Hypothalamus (tissue), 51 donors: ENCODE measurements at places on chromosomes 12 and 14.

GRCh38 chr14:32020882-32021281, 56.2 kb upstream of the ARHGAP5 start:
- DNase-seq: no peak

- no peak for DNase-seq
Measured at GRCh38 chr12:105600911-105601545, 270.5 kb downstream of the C12orf75 start.

DNA sequence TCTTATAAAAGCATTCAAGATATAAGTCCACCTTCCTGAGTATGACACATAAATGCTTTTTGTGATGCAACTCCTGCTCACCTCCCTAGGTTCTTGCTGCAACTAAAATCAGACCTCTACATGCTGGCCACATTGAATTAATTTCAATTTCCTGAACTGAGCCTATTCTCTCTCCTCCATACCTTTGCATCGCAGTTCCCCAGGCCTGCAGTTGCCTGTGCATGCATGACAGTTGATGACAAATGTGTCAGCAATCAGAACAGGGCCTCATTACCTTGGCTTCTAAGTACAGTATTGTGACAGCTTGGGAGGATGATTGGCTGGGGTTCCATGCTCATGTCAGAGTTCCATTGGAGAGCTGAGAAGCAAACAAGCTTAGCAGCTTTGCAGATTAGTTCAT, 3.9 kb upstream of the TM7SF3 start:
- DNase-seq: no peak

DNA sequence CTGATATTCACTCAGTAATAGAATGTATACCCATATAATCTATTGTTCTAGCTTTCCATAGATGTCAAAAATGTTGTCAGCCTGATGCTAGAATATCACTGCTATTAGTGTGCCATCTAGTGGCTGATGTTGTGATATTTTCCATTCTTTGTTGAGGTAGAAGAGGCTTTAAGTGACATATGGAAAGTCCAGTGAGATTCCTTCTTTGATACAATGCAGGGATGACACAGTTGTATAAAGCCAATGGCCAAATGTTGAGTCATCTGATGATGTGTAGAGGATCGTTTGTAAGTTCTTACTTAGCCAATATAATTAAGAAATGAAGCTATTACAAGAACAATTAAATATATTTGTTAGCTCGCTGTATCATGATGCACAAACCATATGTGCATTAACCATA, 58.1 kb upstream of the PCED1B start:
- no peak for DNase-seq

- DNase-seq: no peak
Measured at GRCh38 chr14:73759183-73759713, 45.1 kb upstream of the PNMA1 start.

DNA sequence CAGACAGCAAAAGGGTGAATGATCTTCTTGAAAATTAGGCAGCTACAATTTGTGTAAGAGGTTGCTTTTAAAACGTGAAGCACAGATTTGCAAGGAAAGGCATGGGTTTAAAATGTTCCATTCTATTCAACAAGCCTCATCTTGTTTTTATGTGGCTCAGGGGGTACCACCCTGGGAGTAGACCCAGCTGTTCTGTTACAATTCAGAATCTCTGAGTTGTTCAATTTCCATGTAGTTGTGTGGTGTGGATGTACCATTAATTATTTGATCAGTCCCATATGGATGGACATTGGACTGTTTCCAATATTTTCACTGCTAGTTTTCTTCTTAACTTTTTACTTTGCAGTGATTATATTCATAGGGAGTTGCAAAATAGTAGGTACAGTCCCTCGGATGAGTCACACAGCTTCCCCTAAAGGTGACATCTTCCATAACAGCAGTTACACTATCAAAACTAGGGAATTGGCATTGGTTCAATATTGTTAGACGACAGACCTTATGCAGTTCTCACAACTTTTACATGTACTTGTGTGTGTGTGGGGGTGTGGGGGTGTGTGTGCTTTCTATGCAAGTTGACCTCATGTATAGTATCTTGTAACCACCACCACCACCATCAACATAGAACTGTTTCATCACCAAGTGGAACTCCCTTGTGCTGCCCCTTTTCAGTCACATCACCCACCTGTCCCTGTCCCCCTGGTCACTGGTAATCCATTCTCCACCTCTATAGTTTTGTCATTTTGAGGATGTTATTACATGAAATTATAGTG, 59.0 kb upstream of the CAPRIN2 start:
- no peak for DNase-seq

DNA sequence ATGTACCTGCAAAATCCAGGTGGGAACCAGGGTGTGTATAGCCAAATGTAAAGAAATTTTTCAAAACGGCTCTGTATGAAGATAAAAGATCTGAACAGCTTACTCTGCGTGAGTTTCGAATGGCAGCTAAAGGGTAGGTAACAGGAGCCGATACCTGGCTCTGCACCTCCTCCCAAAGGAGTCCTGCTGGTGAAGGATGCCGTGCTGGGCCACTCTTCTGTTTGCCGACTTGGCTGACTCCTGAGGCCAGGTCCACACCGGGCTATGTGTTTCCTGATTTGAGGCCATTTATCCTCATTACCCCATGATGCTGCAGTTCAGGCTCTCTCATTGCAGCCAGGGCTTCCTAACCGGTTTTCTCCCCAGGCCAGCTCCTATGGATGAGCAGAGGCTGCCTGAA, 244.6 kb downstream of the SLC41A2 start:
- no peak for DNase-seq

- DNase-seq: no peak
Measured at GRCh38 chr12:509500-509899, 49.8 kb downstream of the B4GALNT3 start.

GRCh38 chr12:53825246-53826081, 73.7 kb upstream of the CISTR start:
- DNase-seq: no peak

- no peak for DNase-seq
Measured at GRCh38 chr14:92215579-92215978, 93.8 kb downstream of the CPSF2 start.

DNA sequence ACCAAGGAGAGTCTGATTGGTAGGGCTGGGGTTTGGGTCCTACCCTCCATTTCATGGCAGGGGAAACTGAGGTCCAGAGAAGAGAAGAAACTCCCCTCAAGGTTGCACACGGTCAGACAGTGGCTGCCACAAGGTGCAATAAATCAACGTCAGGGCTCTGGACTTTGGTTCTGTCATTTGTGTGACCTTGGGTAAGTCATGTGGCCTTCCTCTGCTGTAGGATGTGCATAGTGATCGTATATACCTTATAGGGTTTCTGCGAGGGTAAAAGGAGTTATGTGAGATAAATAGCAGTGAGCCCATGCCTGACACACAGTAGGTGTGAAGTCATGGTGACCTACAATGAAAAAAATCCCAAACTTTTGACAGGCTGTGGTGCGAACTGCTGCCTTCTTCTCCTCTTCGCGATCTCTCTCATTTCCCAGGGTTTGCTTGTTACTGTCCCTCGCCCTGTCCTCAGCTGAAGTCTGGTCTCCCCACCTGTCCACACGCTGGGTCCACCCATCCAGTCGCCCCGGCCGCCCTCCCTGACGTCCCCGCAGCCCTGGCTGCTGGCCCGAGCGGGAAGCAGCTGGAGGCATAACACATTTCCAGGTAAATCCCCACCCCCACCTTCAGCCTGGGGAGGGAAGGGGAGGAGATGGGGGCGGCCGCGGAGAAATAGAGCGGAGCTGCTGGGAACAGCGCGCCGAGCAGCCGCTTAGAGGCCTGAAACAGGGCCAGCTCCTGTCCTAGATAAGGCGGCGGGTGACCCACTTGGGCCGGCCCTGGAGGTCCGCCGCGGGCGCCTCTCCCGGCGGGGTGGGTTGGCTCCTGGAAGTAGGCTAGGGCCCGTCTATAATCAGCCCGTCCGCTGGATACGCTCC, 1.8 kb upstream of the FAM222A start:
- no peak for DNase-seq

DNA sequence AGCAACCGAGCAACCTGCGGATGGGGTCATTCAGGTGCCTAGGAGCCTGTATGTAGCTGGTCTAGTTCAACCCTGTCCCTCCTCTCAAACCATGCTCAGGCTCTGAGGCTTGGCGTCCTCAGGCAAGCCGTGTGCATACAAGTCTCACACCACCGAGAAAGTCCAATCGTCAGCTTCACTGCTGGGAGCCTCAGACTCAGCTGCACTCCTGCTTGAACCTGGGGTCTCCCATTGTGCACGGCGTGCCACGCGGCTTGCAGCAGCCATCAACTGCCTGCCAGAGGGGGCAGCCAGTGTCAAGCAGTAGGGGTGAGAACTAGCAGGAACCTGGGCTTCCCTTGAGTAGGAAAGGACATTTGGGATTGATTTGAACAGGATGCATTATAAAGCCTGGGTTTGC, 1064.6 kb downstream of the BCL11B start:
- no peak for DNase-seq

- DNase-seq: no peak
Measured at GRCh38 chr12:76480796-76481195, 78.8 kb downstream of the OSBPL8 start.

DNA sequence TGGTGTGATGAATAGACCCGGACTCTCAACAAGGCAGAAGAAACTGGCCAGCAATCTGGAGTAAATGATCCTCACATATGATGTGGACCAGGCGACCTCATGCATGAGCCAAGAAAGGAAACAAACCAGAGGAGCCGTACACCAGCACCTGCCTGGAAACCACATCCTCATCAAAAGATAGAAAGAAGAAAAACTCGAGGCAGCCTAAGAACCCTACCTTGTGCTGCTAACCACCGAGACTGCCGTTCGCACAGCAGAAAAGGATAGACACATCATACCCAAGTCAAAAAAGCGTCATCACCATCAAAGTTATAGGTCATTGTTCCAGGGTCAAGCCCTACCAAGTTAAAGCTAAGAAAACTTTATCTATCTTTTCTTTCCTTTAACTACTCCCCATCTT, 66.7 kb downstream of the RESF1 start:
- no peak for DNase-seq

GRCh38 chr12:62331306-62331705, 71.1 kb downstream of the USP15 start:
- no peak for DNase-seq

DNA sequence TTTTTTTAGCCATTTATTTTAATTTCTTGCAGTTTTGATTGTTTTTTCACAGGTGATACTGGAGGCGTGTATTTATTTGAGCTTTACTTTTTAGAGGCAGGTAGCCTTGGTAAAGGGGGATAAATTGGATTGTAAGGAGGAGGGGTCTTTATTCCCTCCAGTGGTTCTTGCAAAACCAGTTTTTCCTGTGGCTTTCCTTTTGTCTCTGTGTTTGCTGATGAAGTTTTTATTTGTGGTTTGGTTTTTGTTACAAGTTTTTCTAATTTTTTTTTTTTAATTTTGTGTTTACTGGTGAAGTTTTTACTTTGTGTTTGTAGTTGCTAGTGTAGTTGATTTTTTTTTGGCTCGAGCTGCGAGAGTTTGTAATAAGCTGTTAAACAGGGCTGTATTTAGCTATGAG, 278.5 kb downstream of the PRKD1 start:
- DNase-seq: no peak
